NCI-H1694 treated with DMSO at 0.1 percent for 48 hours (cell line): ENCODE measurements at places on chromosomes 12 and 14.

- no peak for DNase-seq
Observed at GRCh38 chr14:21043974-21044618, 1.9 kb downstream of the RNASE7 start.

GRCh38 chr12:82638324-82638723 is 48.4 kb upstream of the TMTC2 start:
- no peak for DNase-seq

- no peak for DNase-seq
Observed at GRCh38 chr14:89368490-89369477, 48.2 kb downstream of the FOXN3 start.

DNA sequence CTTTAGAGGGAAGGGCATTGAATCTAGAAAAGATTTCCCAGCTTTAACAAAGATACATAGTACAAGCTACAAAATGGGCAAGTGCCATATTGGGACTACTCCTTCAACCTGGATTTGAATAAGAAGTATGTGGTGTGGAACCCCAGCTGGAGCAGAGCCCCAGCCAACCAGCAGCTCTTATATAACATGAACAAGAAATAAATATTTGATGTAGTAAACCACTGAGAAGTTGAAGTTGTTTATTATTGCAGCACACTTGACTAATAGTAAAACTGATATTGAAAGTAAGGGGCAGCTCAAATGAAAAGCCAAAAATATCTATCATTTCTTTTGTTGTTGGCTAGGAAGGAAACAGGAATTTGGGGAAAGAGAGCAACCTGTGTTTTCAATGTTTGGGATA is 701.8 kb downstream of the TMTC2 start:
- no peak for DNase-seq

DNA sequence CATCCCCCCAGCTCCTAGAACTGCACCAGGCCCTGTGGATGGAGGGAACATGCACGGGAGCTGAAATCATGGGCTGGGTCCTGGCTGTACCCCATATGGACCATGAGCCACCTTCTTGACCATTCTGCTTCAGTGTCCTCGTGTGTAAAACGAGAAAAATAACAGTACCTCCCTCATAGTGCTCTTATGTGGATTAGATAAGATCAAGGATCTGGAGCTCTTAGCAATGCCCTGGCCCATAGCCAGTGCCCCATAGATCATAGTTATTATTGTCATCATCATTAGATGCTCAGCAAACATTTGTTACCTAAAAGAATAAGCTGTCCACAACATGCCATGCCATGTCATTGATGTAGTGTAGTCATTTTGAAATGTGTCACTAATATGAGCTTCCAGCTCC is 71.3 kb downstream of the SYNE3 start:
- DNase-seq, result no peak

- DNase-seq, result no peak
Observed at GRCh38 chr12:75631831-75632230, 120.4 kb upstream of the KRR1 start.

GRCh38 chr12:27564612-27565213 is 40.7 kb downstream of the PPFIBP1 start:
- no peak for DNase-seq

- DNase-seq, result no peak
Observed at GRCh38 chr12:132432721-132433577, 57.0 kb upstream of the FBRSL1 start.

DNA sequence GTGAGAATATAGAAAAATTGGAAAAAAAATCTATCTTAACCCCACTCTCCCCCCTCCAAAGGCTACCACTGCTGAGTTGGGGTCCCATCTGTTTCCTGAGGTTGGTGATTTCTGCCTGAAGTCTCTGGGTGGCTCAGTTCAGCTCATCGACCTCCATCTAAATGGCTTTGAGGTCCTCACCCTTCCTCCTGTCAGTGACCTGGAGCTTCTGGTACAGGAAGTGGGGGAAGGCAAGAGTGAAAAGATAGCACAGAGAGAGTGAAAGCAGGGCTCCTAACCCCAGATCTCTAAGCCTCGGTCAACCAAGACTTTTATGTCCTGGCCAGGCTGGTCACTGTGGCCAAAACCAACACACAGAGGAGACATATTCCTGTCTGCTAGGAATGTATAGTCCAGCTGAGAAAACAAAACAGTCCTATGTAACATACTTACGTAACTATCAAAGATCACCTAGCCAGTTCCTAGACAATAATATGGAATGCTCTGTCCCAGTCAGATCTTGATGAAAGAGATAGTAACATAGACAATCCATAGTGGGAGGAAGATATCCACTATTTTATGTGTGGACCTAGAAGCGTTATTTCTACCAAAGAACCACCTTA is 12.3 kb upstream of the KRT73 start:
- DNase-seq, result no peak

GRCh38 chr12:6784296-6784695 is 5.0 kb upstream of the CD4 start:
- DNase-seq, result no peak

DNA sequence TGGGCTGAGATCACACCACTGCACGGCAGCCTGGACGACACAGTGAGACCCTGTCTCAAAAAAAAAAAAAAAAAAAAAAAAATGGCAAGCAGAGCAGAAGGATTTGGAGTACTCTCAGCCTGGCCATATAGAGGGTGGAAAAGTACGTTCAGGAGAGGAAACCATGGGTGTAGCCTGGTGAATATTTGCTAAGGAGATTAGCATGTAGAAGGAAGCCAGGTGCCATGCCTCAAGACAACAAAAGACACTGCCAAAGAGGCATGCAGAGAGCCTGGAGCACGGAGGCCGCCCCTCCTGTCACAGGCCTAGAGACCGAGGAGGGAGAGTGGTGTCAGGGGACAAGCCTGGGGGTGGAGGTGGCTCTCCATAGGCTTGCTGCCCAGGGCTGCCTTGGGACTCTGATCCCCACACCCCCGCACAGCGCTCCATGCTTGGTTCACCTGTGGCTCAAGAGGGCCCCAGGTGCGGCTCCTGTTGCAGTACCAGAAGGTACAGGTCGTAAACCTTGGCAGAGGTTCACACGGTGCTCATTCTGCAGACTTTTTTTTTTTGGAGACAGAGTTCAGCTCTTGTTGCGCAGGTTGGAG is 27.9 kb upstream of the DEGS2 start:
- DNase-seq, result no peak

- no peak for DNase-seq
Observed at GRCh38 chr12:73531752-73532151, 1005.9 kb upstream of the ATXN7L3B start.

DNA sequence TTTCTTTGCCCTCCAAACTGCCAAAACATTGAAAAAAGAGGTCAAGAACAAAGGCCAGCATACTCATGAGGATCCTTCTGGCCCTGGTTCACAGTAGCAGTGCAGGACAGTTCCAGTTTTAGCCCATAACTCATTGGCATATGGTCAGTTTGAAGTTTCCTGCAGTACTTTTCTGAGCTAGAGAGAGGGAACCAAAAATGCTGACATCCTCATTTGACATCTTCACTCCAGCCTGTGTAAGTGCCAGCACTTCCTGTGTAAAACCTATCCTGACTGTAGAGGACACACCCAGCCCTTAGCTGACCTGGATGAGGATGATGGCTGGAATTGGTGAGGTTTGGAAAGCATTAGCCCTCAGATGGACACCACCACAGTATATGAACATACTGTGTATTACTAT is 84.1 kb downstream of the FGD4 start:
- no peak for DNase-seq

DNA sequence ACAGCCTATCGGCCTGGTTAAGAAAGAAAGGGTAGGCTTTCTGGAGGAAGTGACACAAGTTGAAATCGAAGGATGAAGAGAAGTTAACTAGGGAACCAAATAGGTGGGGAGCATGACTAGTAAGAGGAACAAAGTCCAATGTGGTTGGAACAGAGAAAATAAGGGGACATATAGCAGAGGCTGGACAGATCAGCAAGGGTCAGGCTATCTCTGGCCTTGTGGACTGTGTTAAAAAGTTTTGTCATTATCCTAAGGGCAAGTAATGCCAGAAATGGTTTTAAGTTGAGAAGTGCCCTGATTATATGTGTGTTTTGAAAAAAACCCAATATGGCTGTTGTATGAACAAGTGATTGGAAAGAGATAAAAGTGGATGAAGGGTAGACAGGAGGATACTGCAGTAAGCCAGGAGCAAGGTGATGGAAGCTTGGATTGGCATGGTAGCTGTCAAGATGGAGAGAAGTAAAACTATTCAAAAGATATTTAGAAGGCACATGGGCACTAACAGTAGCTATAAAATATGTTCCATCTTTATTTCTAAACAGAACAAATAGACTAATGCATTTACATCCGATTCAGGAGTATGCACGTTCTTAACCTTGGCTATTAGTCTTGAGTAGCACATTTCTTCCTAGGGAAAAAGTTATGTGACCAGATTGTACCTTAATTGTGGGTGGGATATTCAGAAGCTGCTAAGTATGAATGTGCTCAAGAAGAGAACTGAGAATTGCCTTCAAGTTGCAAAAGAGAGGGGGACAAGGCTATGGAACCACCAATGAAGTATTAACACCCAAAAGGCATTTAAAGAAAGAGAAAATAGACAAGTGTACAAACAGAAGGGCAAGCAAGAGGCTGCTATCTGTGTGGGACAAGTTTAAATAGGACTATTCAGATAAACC is 46.8 kb upstream of the OR5AU1 start:
- DNase-seq, result no peak

DNA sequence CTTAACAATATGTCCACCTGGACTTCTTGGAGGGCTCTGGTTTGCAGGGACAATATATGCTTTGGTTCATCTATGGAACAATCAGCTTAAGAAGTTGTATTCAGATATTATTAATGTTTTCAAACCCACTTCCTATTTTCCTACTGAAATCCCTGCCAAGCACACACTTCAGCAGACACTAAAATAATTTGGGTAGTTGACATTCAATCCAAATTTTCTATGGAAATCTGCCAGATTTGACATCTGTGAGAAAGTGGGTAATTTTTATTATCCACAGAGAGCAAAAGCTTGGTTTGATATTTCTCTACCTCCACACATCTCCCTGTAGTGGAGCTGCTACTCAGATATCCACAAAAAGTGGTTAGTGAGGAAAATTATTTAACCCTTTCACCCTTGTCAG is 378.8 kb upstream of the SOX5 start:
- DNase-seq, result peak; percentile 88

DNA sequence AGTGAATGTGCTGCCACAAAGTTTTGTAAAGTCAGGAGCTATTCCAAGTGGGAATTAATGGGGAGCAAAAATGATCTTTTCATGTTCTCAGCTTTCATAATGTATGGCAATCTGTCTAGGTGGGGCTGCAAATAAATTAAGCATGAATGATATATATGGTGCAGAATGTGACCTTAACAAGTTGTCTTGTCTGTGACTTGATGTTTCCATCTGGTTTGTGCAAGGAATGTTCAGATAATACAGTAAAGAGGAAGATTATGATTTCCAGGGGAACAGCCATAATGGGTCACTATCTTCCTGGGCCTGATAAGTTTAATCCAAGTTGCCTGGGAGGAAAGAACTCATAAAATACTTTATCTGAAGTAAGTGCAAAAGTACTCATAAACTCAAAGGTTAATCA is 1815.8 kb upstream of the FLRT2 start:
- DNase-seq, result no peak

- no peak for DNase-seq
Observed at GRCh38 chr12:116116650-116117424, 160.7 kb downstream of the MED13L start.

DNA sequence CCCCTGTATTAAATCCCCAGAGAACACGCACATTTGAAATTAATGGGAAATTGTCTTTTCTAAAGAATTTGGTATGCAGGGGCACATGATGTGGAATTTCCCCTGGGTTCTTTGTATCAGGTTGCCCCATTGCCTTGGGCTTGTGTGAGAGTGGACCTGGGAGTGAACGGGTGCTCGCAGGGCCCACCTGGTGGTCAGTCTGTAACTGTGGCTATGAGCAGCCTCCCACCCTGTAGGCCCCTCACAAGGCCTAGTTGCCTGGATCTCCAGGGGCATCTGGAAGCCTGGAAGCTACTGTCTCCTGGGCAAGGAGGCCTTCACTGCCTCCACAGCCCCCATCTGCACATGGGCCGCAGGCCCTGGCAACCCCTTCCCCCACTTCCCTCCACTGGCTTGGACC is 96.7 kb downstream of the SLC25A47 start:
- no peak for DNase-seq

DNA sequence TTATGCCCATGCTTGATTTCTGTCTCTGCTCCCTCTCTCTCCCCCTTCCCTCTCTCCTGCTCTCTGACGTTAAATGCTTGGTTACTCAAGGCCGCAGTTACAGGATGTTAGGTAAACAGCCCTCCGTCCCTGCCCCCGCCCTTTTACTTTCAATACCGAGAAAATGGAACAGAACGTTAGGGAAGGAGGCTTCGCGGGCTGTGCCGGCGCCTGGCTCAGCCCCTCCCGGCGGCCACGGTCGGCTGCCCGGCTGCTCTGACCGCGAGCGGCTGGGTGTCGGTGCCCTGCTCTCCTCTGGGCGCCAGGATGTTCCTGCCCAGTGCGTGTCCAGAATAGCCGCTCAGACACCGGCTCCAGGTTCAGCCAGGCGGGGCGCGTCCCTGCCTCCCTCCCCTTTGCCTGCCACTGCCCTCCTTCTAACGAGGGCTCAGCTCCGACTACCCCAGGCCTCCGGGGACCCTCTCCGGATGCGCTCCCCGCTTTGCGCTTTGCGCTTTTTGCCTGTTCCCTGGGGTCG is 166.1 kb downstream of the ADCK1 start:
- no peak for DNase-seq

GRCh38 chr12:24845615-24846014 is 103.3 kb downstream of the BCAT1 start:
- no peak for DNase-seq

GRCh38 chr14:54676812-54677708 is 110.1 kb downstream of the SAMD4A start:
- no peak for DNase-seq

- no peak for DNase-seq
Observed at GRCh38 chr12:50932787-50933280, 19.5 kb upstream of the HIGD1C start.

DNA sequence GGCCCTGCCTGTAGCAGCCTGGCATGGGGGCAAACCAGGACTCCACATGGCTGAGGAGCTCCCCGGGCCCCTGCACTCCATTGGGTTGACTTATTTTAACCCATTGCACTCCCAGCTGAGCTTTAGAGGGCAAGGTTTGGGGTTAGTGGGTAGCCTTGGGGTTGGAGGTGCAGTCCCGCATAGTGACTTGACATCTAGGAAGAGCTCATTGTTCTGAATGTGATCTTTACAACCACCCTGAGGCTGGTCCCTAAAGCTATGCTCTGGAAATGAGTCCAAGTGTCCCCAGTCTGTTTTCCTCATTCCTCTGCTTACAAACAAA is 36.4 kb downstream of the NFKBIA start:
- DNase-seq, result no peak

- no peak for DNase-seq
Observed at GRCh38 chr12:58196971-58197370, 255.6 kb downstream of the ATP23 start.

DNA sequence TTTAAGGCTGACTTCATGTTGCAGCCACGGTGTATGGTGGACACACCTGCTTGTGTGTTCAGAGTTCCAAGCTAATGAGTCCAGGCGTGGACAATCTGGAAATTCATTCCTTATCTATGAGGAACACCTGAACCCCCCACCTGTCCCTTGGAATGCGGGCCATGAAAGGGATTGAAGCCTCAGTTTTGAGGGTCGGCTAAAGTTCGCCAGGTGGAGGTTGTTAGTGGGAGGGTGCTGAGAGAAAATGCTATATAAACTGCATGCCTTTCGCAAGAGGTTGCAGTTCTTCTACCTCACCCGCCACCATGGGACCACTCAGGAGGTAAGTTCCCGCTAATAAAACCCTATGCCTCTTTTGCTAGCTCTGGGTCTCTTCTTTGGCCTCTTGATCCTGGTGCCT is 348.0 kb downstream of the BCL11B start:
- DNase-seq, result no peak

GRCh38 chr14:32121948-32122347 is 44.8 kb downstream of the ARHGAP5 start:
- DNase-seq, result no peak
